ENCODE measurements at places on chromosomes 2 and 18.

GRCh38 chr2:217055624-217056023 is 195.8 kb upstream of the TNP1 start:
- DNase-seq = no peak

DNA sequence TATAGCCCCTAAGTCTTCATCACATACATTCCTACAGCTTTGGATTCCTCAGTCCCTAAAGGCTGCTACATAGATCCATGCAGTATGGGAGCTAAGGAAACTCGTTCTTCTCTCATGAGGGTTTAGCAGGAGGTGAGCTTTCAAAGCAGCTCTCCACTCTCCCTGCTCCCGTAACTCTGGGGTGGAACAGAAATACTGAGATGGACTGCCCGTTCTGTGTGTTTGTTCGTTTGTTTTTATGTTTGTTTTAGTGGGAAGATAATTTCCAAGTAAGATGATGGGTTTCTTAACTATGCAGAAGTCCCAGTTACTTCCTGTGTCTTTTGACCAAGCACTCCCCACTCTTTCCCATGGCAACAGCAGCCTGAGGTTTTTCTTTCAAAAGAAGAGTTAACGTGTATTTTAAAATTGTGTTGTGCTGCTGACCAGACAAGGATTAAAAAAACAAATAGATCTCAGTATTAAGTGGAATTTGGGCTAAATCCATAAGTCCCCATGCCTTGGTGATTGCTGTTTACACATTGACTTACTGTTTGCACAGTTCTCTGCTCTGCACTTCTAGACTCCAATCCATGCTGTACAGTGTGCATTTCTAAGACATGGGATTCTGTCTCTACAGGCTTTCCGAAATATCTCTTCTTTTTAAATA is 156.4 kb upstream of the SH3BP4 start:
- no peak for DNase-seq

DNA sequence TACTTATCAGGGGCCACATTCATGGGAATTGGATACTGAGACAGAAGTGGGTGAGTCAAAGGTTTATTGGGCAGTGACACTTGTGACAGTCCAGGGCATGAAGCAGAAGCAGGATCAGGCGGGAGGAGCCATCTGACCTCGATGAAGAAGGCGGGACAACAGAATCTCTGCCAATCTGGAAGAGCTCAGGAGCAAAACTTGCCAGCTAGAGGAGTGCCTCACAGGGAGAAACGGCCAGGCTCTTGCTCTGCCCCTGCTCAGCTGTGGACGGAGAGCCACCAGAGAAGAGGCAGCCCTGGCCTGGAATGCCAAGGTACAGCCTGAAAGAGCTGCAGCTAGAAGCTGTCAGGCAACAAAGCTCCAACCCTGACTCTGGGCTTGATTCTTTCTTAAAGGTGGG is 16.9 kb downstream of the DAW1 start:
- peak; percentile 32 for DNase-seq

GRCh38 chr18:77647472-77647871 is 397.8 kb downstream of the GALR1 start:
- DNase-seq = no peak

DNA sequence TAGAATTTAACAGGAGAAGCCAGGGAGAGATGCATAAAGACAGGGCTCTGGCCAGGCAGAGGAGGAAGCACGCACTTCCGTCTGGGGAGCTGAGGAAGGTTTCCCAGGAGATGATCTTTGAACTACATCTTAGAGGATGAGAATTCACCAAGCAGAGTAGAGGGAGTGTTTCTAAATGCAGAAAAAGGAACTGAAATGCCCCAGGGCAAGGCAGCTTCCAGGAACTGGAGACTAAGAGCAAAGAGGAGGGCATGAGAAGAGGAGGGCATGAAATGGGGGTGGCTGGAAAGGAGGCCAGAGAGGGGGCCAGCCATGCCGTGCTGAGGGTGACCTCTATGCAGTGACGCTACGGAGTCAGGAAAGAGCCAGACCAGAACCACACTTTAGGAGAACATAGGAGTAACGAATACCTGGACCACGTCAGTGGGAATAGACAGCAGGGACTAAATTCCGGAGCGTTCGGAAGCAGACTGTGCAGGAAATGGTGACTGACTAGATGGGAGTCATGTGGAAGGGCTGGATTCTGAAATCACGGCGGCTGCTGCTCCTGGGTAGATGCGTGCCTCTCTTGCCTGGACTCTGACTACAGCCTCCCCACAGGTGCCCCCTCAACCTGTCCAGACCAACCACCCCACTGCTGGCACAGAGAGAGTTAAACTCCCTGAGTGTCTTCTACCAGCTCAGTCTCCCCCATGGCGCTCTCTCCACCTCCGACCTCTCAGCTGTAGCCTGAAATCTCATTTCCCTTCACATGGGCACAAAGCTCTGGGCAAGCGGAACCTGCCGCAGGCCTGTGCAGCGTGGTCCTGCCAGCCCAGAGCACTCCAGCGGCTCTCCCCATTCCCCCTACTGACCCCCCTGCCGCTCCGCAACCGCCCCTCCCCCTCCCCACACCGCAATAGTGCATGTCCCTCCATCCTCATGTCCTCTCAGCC is 87.0 kb upstream of the RTN4 start:
- DNase-seq = peak; percentile 90

DNA sequence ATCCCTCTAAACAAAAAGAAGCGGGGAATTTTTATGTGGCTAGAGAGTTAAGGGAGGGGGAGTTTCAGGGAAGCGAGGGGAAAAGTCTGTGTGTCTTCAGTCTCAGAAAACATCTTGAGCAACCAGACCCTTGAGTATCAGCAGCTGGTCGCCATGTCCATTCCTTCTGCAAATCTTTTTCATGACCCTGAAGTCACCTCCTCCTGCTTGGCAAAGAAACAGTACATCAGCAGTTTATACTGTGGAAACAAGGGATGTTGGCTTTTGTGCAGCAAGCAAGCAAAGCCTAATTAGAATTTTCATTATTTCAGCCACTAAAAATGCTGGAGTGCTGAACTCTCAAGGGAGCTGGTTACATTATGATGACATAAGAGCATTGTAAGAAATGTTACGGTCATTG is 187.4 kb upstream of the SLC8A1 start:
- no peak for DNase-seq

DNA sequence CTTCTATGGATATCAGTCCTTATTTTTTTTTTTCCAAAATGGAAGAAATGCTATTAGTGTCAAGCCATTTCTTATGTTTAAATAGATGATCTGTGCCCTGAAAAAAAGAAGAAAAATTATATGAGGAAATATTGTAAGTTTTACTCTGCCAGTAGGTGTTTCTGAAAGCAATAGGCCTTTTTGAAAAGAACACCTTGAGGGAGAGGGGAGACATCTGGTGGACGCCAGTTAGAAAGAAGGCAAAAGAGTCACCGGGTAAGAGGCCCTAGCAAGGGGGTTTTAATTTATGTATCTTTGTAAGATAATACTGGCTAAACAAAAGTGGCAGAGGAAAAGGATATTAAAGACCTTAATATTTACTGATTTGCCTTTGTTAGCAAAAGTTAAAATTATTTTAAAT is 56.1 kb downstream of the DYNAP start:
- DNase-seq = peak; percentile 3

GRCh38 chr2:68913359-68913758 is 39.3 kb downstream of the GKN2 start:
- DNase-seq = no peak

GRCh38 chr2:37708146-37708545 is 36.7 kb upstream of the CDC42EP3 start:
- peak; percentile 26 for DNase-seq

DNA sequence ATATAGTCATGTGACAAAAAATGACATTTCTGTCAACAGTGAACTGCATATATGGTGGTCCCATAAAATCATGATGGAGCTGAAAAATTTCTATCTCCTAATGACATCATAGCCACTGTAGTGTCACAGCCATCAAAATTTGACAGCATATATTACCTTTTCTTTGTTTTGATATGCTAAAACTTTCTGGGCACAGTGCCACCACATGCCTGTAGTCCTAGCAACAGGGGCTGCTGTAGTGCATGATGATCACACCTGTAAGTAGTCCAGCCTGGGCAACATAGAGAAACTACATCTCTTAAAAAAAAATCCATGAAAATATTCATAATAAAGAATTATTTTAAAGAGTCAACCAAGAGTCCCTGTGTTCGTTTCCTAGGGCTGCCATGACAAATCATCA is 155.5 kb upstream of the SERTAD2 start:
- no peak for DNase-seq

DNA sequence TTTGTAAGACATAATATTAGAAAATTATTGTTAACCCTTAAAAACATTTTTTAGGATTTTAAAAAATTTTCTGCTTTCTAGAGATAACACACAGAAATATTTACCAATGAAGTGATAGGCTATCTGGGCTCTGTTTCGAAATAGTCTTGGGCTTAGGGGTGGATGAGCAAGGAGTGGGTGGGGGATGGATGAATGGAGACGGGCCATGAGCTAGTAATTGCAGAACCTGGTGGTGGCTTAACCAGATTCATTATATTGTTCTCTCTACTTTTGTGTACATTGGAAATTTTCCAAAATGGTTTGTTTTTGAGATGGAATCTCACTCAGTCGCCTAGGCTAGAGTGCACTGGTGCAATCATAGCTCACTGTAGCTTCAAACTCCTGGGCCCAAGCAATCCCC is 89.6 kb downstream of the TCF7L1 start:
- no peak for DNase-seq

GRCh38 chr2:159996792-159997546 is 65.4 kb downstream of the PLA2R1 start:
- no peak for DNase-seq

- DNase-seq = no peak
Observed at GRCh38 chr2:177897278-177897677, 175.3 kb downstream of the PDE11A start.

DNA sequence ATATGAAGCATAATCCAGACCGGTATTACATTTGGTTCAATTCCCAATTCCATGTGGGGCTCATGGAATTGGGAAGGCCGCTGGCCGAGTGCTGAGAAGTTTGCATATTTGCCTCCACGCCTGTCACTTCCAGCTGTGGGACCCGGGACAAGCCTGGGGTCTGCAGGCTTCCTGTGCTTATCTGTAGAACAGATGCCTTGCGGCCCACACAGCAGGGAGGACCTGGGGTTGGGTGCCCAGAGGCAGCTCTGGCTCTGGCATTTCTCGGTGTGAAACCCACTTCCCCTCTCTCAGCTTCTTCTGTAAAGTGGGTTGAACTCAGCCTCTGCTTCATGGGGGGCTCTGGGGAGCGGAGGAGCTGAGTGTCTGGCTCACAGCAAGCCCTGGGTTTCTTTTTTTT is 97.9 kb downstream of the SH3BP4 start:
- DNase-seq = no peak

GRCh38 chr2:205637779-205638503 is 44.4 kb upstream of the NRP2 start:
- no peak for DNase-seq

DNA sequence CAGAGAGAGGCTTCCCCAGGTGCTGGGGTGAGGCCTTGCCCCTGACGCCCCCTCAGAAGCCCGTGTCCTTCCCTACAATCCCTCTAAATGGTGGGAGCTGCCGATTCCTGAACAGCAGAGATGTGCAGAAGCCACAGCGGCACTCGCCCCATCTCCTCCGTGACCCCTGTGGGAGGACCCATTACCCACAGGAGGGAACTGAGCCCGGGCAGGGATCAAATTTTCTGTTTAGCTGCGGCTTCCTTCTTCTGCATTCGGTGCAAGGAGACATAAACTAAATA is 181.2 kb upstream of the RAB6C start:
- DNase-seq = no peak

- DNase-seq = no peak
Observed at GRCh38 chr2:97901862-97902261, 93.9 kb downstream of the TMEM131 start.

GRCh38 chr2:103959174-103960128 is 894.5 kb upstream of the POU3F3 start:
- DNase-seq = peak; percentile 21

DNA sequence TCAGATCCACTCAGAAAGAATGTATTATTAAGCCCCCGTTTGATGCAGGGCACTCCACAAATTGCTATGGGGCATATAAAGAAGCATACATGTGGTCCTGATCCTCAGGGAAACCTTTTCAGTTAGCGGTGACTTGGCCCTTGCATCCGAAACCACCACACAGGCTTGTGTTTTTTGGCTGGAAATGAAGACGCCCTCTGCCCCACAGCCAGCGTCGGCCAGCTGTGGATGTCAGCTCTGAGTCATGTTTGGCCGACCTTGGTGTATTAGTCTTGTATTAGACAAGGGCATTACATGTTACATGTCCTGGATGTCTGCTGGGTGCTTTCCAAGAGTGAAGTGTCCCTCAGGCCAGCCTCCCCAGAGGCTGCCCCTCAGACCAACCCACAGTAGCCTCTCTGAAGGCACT is 107.6 kb upstream of the MAP3K20 start:
- peak; percentile 40 for DNase-seq

DNA sequence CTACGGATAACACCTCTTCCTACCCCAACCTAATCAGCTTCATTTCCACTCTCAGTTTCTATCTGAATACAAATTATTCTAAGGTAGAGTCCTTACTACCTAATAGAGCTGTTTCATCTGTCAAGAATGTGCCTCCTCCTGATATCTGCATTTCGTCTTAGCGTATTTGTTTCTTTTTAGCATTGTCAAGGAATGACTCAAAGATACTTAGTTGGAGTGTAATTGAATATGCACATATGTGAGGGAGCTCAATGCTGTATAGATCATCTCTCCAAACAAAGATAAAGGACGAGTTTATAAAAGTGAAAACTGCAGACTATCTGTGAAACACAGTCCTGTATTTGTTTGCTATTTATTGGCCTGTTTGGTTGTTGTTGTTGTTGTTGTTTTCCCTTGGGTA is 2059.4 kb upstream of the CELF4 start:
- DNase-seq = no peak

DNA sequence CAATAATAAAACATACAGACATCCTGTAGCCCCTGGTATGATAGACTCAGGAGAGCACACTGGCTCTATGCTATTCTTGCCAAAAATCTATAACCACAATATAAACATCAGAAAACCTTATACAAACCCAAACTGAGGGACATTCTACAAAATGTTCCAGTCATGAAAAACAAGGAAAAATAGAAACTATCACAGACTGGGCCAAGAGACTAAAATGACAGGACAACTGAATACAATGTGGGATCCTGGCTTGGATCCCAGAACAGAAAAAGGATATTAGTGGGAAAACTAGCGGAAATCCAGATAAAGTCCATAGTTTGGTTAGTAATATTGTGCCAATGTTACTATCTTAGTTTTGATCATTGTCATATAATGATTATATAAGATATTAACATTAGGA is 29.6 kb upstream of the EPAS1 start:
- no peak for DNase-seq

DNA sequence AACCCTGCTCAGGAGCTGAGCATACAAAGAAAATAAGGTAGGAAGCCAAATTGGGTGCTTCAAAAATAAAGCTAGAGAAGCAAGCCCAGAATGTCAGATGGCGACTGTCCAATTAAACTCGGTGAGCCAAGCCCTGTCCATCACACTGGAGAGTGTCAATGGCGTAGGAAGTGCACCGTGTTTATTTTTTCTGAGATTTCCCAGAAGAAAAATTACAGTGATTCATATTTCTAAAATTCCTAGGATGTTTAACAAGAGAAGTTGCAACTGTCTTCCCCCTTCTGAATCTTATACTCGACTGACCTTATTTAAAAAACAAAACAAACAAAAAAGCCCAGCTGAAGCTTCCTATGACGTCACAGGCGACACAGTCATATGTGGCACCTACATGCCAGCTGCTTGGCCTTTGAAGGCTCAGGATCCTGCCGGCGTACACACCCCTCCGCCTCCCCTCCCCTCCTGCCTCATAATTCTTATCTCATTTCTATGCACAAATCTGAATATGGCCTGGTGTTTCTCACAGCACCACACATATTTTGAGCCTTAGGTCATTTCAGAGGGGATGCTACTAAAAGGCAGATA is 60.8 kb downstream of the MBP start:
- DNase-seq = no peak

Measured in suppressor macrophage (primary cell).